ENCODE measurements at places on chromosomes 2 and 18. TPM values are rescaled to one million over a fixed set of nuclear protein-coding genes. Genes with fewer than 3 reads are reported as not detected.

- DNase-seq = no peak
These were observed 365.0 kb upstream of the CELF4 start for GRCh38 chr18:37930640-37931039.

Gene LIMS2
- 246 TPM for total RNA-seq

Gene FOXI3
- total RNA-seq = not detected

Gene TGFA
- total RNA-seq = 1.1 TPM

DNA sequence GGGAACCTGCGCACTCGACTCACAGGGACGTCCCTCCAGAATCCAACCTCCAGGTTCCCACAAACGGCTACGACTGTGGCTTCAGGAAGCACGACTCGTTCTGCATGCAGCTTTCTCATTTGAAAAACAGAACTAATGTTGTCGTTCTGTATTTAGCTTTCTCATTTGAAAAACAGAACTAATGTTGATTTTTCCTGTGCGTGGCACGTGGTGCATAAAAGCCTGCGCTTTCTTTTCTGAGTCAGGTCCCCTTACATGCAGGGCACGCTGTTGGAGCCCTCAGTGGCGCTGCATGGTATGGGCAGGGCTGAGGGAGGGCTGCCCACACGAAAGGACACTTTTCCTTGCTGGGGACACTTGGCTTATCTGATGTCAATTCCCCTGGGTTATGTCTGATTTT is 124.3 kb downstream of the TMEM18 start:
- DNase-seq = no peak
